ENCODE measurements at places on chromosomes 7 and 10.

DNA sequence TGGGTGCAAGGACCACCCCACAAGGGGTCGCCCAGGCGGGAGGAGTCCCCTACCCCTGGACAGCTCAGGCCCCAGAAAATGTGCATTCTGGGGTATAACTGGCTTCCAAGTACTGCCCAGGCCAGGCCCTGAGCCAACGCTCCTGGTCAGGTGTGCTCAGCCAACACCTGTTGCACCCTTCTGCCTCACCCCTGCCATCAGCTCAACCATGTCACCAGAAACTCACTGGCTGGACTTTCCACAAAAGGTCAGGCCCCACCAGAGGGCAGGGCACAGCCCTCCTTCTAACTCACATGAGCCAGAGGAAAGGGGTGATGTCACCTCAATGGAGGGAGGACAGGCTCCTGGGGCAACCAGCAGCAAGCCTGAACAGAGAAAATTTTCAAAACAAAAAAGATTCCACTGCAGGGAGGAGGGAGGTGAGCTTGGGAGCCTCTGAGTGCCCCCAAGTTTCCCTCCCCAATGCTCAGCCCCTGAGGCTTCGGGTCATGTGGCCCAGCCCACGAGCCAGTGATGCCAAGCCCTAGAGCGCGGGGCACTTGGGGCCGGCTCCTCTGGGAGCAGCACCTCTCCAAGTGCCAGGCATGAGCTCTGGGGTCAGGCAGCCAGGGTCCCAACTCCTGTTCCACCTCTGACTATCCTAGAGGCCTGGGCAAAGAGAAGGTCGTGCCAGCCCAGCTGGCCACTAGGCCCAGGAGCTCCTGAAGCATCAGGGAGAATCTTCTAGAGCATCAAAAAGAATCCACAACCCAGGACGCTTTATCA, 2.2 kb downstream of the OGDHL start:
- DNase-seq: no peak

- DNase-seq: no peak
Observed at GRCh38 chr7:68440866-68441265, 1157.4 kb upstream of the AUTS2 start.

DNA sequence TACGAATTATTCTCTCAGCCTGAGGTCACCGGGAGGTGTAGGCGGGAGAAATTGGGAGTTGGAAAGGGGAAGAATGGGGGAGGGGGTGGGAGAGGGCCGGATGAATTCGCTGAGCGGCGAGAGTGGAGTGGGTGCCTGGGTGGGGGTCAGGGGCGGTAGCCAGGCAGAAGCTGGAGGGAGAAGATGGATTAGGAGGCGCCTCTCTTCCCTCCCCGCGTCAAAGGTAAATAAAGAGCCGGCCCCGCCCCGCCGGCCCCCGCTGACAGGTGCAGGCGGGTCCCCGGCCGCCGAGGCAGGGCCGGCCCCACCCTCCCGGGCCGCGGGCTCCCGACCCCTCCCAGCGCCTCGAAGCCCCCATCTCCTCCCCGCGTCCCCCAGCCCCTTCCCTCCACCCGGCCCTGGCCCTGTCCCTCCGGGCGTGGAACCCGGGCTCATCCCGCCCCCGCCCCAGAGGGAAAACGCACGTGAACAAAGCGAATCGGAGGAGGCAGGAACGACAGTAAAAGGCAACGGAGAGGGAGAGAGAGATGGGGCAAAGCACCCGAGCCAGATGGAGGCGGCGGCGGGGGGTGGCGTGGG, 872 bp downstream of the FAM131B start:
- DNase-seq: no peak

- no peak for DNase-seq
Observed at GRCh38 chr10:75889051-75889450, 457.6 kb downstream of the LRMDA start.

DNA sequence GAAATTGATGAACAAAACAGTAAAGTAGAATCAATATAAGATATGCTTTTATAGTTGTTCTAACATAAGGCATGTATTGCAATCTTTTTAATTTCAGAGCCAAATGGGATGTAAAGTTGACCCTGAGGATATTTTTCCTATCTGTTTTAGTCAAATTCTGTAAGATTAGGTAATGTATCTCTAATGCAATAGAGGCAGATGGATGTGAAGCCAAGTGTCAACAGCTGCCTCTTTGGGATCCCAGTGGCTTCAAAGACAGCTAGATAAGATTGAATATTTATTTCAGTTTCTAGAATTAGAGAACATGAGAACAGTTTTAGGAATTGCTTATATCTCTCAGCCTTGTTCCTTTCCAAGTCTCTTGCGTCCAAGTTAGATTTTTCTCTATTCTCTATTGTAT, 208.3 kb downstream of the DNAJB9 start:
- DNase-seq: no peak

DNA sequence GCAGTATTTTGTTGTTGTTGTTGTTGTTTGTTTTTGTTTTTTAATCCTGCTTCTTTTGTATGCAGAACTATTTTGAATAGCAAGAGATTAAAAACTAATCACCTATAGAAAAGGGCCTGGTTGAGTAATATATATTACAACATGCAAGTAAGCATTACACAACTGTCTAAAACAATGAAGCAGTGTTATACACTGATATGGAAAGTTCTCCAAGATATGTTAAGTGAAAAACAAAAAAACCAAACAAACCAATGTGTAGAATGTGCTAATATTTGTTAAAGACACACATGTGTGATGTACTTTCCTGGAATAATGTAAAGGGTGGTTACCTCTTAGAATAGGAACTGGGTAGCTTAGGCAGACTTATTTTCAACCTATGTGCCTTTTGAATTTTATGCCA, 117.4 kb downstream of the ZNF365 start:
- DNase-seq: no peak

DNA sequence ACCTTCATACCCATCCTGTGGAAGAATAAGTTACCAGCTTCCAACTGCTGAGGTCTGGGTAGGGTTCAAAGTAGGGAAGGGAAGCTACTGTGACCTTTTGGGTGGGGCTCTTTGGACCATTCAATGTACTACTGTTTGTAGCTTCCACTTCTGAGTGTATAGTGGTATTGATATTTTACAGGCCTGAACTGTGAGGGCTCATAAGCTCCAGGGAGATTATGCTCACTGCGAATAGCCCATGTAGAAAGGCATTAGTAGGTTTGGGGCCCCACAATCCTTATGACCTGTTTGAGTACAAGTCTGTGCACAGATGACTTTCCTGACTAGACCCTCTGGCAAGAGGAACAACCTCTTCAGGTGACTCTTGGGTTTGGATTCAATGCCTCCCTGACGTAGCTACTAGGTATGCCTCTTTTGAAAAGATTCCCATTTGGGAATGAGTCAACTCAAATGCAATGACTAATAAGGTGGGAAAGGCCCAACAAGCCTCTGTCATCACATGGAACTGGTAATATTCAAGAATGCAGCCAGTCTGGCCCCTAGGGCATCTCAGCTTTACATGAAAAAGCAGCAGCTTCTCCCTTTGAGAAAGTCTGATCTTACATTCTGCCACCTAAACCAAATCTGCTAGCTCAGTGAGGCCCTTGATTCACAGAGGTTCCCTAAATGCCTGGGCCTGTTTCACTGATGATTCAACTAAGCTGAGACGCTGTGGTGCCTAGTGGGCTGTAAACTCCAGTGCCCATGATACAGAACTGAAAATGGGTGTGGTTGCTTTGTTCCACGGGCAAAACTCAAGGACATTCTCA, 79.8 kb downstream of the ABI1 start:
- peak; percentile 83 for DNase-seq

- peak; percentile 31 for DNase-seq
Observed at GRCh38 chr10:112963835-112964234, 13.8 kb downstream of the TCF7L2 start.

DNA sequence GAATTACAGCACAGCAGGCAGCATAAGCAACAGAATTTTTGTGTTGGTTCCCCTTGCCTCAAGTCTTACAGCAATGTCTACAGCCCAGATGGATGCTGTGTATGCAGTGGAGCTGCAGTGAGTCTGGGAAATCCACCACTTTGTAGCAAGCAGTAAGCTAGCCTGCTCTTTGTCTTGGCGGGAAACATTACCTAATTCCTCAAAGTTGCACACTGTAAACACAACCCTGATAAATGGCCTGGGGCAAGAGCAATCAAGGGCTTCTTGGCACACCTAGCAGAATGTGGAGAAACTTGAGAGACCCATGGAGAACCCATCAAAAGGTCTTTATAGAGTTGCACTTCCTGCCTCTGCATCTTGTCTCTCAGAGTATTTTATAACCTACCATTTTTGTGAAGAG, 102.0 kb upstream of the FOXP2 start:
- DNase-seq: no peak

DNA sequence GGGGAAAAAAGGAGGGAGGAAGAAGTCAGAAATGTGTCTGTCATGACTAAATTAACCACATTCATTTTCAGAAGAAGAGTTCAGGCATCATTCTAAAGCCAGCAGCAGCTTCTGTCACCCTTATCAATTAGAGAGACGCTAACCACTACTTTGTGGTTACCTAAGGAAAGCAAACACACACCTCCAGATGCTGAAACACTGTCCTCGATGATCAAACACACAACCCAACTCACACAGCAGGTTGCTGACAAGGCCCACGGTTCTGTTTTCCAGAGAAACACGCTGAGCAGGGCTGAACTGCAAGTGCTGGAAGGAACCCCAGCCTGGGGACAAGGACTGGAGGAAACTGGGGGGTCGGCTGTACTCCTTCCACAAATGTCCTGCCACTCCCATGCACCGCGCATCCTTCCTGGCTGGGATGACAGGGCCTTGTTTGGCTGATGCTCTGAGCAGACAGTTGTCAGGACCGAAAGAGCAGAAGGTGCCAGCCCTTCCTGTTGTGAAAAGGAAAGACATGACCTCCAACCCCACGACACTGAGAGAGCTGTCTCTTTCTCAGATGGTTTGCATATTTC, 36.6 kb downstream of the PRKCQ start:
- no peak for DNase-seq

- no peak for DNase-seq
Observed at GRCh38 chr7:131014906-131015656, 281.1 kb upstream of the KLF14 start.

DNA sequence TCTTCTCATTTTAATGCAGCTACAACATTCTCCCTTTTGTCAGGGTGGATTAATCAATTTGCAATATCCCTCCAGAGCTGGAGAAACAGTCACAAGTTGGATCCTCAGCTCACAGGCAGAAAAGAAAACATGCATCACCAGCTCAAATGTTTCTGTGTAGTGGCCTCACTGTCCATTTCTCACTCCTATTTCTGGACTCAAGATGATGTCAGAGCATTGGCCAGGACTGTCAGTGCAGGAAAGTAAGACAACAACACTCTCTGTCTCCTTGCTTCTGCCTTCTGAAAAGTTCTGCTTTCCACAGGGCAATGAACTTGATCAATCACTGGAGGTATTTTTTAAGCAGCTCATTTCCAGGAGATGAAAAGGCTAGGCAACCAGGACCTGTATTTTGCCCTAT, 8.2 kb upstream of the SVIL start:
- peak; percentile 38 for DNase-seq

- DNase-seq: no peak
Observed at GRCh38 chr10:7480742-7481367, 70.0 kb upstream of the SFMBT2 start.

- DNase-seq: peak; percentile 56
Observed at GRCh38 chr7:151757274-151757673, 119.6 kb downstream of the PRKAG2 start.

GRCh38 chr7:91351374-91351773, 87.1 kb downstream of the FZD1 start:
- DNase-seq: peak; percentile 24

DNA sequence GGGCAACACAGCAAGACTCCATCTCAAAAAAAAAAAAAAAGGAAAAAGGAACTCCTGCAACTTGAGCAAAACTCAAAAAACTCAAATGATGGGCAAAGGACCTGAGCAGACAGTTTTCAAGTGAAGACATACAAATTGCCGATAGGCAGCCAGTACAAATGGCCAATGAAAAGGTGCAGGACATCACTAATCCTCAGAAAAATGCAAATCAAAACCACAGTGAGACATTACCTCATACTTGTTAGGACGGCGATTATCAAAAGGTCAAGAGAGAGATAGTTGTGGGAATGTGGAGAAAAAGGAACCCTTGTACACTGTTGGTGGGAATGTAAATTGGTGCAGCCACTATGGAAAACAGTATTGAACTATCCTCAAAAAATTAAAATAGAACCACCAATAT, 16.8 kb downstream of the SVOPL start:
- no peak for DNase-seq

GRCh38 chr10:95339863-95340262, 49.1 kb upstream of the PDLIM1 start:
- no peak for DNase-seq

DNA sequence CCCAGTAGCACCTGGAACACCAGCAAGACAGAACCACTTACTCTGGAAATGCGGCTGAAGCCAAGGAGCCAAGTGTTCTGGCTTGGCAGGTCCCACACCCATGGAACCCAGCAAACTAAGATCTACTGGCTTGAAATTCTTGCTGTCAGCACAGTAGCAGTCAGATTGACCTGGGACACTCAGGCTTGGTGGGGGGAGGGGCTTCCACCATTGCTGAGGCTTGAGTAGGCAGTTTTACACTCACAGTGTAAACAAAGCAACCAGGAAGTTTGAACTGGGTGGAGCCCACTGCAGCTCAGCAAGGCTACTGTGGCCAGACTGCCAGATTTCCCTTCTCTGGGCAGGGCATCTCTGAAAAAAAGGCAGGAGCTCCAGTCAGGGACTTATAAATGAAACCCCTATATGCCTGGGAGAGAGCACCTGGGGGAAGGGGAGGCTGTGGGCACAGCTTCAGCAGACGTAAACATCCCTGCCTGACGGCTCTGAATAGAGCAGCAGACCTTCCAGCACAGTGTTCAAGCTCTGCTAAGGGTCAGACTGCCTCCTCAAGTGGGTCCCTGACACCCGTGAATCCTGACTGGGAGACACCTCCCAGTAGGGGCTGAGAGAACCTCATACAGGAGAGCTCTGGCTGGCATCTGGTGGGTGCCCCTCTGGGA, 121.2 kb downstream of the MTERF1 start:
- DNase-seq: no peak

- no peak for DNase-seq
Observed at GRCh38 chr7:112423987-112424386, 26.3 kb upstream of the IFRD1 start.

All from AG08395 (cell line).